ENCODE measurements at places on chromosomes 1 and 21.

GRCh38 chr1:74715236-74715502 lies 17.7 kb downstream of the CRYZ start:
- no peak for DNase-seq

DNA sequence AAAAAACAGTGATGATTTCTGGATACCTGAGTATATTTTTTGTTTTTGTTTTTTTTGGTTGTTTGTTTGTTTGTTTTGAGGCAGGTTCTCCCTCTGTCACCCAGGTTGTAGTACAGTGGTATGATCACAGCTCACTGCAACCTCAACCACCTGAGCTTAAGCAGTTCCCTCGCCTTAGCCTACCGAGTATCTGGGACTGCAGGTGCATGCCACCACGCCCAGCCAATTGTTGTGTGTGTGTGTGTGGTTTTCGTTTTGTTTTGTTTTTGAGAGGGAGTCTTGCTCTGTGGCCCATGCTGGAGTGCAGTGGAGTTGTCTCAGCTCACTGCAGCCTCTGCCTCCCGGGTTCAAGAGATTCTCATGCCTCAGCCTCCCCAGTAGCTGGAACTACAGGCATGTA lies 55.3 kb upstream of the RCC1 start:
- DNase-seq, result no peak

DNA sequence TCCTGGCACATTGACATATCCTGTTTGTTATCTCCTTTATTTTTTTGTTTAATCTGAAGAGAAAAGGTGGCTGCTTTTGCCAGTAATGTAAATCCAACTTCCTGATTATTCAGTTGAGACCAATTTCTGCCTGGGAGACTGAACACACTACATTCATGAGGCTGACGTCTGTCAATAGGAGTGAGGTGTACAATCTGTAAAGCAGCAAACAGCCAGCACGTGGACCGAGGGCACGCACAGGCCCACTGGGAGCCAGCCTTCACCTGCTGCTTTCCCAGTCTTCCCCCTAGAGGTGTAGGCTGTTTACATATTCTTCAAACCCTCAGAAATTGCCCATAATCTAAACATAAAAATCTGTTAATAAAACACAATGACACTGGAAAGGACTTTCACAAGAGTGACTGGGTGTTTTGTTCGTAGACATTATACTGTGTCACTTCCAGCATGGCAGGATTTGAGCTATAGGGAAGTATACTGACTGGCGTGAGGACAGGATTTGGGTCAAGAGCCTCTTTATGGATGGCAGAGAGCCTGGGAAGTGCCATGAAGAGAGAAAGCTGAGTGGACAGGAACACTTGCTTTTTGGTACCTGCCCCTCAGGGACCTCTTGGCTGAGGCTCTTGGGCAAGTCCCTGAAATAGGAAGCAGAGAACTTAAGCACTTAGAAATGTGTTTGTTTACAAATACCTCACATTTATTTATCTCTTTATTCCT lies 552.9 kb upstream of the CAMK1G start:
- DNase-seq, result peak; percentile 30

- no peak for DNase-seq
Measured at GRCh38 chr1:182806015-182806678, 16.6 kb downstream of the NPL start.

DNA sequence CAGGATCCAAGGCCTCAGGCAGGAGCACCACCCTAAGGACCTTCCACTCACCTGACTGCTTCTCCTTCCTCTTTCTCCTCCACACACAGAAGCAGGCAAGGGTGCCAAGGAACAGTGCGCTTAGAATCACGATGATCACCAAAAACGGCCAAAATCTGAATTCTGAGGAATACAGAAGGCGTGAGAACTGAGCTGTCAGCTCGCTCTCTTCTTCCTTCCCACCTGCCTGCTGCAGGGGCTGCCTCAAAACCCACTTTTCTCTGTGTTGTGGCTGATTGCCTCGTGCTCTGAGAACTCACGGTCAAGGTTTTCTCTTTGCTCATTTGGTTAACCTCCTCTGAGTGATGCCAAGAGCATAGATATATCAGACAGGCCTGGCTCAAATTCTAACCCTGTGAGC lies 23.8 kb downstream of the CD244 start:
- no peak for DNase-seq

GRCh38 chr1:228311091-228311490 lies 95.5 kb downstream of the TRIM11 start:
- no peak for DNase-seq

- no peak for DNase-seq
Measured at GRCh38 chr1:95340061-95340460, 106.1 kb downstream of the RWDD3 start.

GRCh38 chr1:185864331-185864730 lies 130.1 kb downstream of the HMCN1 start:
- no peak for DNase-seq

- DNase-seq, result no peak
Measured at GRCh38 chr1:236760480-236760879, 34.6 kb upstream of the MTR start.

DNA sequence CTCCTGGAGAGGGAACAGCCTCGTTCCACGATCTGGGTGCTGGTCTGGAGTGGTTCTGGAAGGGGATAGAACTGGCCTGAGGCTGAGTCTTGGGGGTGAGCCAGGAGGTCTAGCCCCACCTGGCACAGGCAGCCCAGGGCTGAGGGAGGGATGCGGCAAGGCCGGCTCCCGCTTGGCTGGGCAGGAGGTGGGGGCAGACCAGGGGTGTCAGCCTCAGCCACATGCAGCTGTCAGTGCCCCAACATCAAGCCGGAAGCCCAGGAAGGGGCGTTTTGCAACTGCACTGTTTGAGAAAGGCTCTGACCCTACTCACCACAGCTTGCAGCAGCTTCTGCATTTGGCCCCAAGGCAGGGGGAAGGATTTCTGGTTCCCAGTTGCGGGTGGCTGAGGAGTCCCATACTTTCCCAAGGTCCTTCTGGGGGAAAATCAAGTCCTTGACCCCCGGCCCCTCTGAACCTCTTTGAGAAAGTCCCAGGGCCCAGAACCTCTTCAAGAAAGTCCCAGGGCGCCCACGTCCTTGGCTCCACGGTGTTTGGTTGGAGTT lies 2.0 kb downstream of the EFHD2 start:
- no peak for DNase-seq

GRCh38 chr1:203765029-203765837 lies at the start of gene LAX1:
TSS of gene LAX1 (plus strand) at chr1:203765183. CDS start at chr1:203765566, 383 bp downstream.
- no peak for DNase-seq

GRCh38 chr21:44365251-44365966 lies 12.0 kb downstream of the TRPM2 start:
- peak; percentile 65 for DNase-seq

DNA sequence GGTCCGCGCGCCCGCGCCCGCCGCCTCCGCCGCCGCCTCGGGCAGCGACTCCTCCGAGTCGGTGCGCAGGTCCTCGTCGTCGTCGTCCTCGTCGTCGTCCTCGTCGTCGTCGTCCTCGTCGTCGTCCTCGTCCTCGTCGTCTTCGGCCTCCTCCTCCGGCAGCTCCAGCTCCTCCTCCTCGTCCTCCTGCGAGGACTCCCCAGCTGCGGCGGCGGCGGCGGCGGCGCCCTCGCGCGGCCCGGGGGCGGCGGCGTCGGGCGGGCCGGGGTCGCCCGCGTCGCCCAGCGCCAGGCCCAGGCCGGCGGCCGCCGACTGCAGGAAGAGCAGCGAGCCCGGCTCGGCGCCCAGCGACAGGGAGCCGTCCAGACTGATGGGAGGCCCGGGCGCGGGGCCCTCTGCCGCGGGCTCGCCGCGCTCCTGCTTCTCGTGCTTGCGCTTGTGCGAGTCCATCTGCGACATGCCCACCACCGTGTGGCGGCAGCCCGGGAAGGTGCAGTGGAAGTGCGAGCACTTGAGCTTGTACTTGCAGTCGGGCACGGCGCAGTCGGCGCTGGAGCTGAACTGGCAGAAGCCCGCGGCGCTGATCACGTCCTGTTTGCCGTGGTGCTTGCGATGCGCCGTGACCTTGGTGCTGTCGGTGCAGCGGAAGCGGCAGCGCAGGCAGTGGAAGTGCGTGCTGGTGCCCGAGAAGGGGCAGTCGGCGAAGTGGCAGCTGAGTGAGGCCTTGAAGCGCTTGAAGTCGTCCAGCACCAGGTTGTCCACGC lies 157.3 kb downstream of the CASZ1 start:
- DNase-seq, result no peak

- DNase-seq, result peak; percentile 78
Measured at GRCh38 chr1:225454733-225455132, 26.9 kb upstream of the LBR start.

- peak; percentile 46 for DNase-seq
Measured at GRCh38 chr21:45975020-45975666, 6.4 kb upstream of the COL6A1 start.

DNA sequence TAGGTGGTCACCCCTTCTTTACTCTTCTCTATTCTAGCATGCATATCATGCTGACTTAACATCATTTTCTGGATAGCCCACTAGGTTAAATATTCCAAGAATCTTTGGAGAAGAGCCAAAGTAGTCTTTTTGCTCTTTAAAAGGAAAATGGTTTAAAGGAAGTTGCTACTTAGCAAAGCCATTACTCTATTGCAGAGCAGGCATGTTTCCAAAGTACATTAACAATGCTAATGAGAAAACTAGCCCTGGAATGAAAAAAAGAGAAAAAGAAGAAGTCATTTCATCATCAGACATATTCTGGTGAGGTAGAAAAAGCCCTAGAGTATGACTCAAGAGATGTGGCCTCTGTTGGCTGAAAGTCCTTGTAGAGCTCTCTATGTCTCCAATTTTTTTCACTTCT lies 74.0 kb downstream of the NUF2 start:
- no peak for DNase-seq

DNA sequence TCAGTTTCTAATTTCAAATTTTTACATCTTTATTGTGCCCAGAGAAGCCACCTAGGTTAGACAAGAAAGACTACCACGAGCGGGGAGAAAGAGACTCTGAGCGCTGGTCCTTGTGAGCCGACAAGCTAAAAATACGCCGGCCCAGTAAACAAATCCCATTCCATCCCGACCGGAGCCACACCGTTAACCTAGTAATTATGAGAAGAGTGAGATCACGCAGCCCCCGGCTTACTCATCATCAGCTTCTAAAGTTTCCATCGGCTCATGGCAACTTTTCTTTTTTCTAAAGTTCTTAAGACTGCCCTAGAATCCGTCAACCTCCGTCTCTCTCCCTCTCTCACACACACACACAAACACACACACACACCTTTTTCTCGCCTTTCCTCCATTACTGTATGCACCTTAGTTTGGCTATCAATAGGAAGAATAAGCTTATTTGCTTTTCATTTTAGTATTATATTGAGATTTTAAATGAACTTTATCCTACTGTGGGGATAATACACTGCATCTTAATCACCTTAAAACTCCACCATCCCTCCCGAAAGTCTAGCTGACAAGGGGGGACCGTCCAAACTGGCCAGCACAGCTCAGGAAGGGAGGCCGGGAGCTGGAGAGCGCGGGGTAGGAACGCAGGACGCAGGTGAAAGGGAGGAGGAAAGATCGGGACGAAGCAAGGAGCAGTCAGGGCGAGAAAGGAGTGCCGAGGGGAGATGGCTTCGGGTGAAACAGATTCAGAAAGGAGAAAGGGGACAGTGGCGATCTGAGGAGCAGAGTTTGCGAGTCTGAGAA lies 728 bp downstream of the OTUD7B start:
- no peak for DNase-seq
